Lower leg skin (tissue), 4 donors: ENCODE measurements at places on chromosomes 11 and 22. TPM values are rescaled to one million over a fixed set of nuclear protein-coding genes. Genes with fewer than 3 reads are reported as not detected.

DNA sequence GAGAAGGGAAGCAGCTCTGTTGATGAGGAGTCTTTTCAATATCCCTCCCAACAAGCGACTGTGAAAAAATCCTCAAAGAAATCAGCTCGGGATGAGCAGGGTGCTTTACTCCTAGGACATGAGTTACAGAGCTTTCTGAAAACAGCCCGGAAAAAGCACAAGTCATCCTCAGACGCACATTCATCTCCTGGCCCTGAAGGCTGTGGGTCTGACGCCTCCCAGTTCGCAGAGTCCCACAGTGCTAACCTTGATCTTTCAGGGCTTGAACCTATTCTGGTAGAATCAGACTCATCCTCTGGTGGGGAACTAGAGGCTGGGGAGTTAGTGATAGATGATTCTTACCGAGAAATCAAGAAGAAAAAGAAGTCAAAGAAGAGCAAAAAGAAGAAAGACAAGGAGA is 7.7 kb downstream of the HMGXB4 start:
- DNase-seq, result no peak

DNA sequence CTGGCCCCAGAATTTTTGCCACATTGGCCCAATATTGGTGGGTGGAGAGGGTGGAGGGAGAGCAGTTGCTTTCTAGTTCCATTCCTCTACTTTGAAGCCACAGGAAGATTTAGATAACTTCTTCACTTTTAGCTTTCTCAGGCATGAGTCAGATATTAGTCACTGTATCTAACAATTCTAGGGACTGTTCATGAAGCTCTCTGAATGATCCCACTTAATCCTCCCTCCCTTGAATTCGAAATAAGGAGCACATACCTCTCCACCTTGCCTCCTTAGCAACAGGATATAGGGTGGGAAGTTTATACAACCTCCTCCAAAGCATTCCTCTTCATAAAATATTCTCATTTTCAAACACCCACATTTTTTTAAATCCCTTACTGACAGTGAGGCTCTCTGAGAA is 13.5 kb downstream of the FSHB start:
- no peak for DNase-seq

DNA sequence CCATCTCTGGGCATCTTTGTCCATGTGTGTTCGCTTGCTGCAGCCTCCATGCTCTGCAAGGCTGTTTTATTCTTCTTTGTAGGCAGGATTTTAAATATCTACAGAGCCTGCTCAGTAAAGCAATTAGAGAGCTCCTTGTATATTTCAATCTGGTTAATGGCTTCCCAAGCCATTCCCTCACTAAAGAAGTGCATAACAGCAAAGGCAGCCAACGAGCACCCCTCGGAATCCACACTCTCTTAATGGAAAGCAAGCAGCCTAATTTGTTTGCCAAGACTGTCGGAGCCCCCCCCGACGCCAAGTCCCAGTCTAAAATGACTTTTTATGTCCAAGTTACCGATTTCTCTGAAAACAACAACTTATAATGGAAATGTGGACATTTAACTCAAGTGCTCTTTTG is 123.6 kb downstream of the ARL14EP start:
- no peak for DNase-seq

DNA sequence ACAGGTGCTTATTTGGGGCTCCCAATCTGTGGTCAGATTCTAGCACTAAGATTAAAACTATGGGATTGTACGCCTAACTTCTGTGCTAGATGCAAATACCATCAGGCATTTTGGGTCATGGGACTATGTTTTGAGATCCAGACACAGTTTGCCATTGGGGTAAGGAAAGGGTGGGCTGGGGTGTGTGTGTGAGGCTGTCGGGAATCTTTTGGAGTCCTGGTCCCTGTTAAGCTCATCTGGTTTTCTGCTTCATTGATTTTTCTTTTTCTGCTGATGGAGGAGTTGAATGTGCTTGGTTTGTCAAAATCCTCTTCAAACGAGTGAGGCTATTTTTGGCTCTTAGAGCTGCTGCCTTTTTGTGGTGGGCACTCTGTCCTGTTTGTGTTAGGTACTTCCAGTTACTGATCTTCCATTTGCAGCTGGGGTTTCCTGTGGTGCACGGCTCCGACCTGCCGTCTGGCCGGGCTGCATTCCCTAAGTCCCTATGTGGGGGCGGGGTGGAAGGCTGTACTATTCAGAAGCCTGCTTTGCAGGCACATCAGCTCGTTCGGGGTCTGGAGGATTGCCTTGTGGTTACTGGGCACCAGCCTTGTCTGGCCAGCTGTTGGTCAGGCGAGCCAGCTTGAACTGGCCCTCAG is 2.9 kb downstream of the BCR start:
- no peak for DNase-seq

- peak; percentile 96 for DNase-seq
Measured at GRCh38 chr22:50250555-50251476, at the start of gene HDAC10. Gene HDAC10, minus strand, starts transcription at chr22:50251265. Its CDS starts 233 bp downstream, at chr22:50251032.

GRCh38 chr22:45477366-45478107 is 25.1 kb upstream of the FBLN1 start:
- DNase-seq, result no peak

DNA sequence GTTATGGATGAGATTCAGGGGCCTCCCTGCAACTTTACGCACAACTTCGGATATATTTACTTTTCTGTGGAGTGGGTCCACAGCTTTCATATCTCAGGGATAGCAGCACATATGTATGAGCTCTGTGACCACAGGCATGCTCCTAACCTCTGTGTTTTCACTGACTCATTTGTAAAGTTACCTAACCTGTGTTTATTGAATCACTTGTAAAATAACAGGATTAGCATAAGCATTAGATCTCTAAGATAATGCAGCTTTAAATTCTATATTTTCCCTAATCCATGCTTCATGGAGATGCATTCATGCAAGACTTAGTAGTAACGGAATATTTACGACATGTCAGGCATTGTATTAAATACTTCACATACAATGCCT is 47.9 kb upstream of the DDI1 start:
- no peak for DNase-seq

DNA sequence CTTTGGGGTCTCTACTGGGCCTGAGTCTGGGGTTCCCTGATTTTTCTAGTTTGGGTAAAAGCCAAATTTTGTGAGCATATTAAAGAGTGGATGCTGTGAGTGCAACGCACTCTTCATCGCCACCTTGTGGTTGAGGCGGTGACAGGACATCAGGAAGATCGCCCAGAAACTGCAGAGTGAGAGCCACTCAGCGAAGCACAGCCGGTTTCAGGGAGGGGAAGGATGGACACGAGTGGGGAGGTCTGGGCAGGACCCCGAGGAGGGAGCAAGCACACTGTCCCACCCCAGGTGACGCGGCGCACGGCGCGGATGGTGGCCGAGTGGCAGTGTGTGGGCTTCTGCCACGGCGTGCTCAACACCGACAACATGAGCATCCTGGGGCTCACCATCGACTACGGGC is 9.1 kb downstream of the SELENOO start:
- DNase-seq, result no peak

DNA sequence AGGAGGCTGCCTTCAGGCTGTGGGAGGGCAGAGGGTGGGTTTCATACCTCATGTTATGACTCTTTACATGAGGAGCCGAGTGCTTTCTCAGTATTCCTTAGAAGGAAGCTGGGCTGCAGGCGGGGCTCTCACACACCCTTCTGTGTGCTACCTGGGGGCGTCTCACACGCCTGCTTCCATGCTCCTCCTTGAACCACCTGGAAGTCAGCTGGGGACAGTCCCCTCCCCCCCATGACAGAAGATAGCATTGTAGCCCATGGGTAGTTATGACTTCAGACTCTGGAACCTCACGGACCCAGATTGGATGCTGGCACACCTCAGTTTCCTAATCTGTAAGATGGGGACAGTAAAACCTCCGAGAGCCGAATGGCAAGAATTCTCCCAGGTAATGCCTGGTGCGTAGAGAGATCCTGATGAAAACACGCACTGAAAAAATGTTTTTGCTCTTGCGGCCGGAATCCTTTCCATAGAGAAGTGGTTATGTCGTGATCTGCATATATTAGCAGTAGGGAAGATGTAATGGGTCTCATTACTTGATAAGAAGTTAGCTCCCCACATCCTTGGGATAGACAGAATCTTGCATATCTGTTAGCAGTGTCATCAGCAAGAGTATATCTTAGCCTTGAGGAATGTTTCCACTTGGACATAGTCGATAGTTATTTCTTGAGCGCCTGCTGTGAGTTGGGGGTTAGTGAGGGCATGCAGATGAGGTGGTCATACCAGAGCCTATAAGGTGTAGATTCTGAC is 4.9 kb downstream of the DAGLA start:
- no peak for DNase-seq

Gene OR6T1
- total RNA-seq, result not detected

DNA sequence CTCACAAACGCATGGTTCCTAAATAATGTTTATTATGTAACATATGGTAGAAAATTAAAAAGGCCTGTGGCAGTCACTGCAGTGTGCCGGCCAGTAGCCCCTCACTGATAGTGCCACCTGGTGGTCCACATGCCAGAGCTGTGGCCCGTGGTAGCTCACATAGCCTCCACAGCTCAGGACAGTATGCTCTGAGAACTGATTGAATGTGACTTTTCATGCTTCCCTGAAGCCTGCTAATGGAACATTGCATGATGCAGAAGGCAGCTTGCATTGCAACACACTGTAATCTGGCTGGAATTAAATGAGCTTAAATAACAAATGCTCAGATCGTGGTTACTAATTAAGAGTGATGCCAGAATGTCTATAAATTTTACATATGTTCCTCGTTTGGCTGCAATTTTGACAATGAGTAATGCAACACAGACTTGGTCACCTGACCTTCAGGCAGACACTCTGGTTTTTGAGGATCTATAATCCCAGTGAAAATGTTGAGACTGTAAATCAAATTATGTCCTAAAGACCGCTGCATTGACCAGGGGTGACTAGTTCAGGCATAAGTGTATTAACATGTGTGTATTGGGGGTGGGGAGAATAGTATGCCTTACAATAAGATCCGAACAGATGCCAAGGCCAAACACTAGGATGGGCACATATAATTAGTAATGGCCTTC is 566.4 kb downstream of the METTL15 start:
- DNase-seq, result no peak

DNA sequence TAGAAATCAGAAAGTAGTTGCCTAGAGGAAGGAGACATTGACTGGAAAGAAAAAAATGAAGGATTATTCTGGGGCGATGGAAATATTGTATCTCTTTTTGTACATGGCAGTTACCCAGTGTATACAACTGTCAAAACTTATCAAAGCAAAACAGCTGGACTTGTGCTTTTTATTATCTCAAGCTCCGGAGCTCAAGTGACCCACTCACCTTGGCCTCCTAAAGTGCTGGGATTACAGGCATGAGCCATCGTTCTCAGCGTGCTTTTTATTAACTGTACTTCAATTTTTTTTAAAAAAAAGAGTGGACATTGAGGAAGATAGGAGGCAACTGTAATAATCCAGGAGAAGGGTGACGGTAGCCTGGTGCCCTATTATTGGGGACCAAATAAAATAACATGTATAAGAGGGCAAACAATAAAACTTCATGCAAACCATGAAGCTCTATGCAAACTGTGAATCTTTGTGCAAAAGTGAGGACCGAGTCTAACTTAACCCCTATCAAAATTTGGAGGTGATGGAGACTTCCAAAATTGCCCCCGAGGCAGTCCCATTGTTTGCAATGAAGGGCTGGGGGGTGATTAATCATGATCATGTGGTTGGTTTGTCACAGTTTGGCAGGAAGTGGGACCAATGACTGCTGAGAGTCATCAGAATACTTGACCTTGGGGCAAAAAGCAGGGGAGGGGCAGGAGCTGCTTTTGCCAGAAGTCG is 23.5 kb downstream of the FZD4 start:
- DNase-seq, result no peak
